ENCODE measurements at places on chromosomes 5 and 9.

- DNase-seq: peak; percentile 50
Observed at GRCh38 chr5:176810081-176810597, at the start of gene UNC5A. Gene UNC5A (plus strand): TSS chr5:176810559. CDS start chr5:176810751, 192 bp downstream.

DNA sequence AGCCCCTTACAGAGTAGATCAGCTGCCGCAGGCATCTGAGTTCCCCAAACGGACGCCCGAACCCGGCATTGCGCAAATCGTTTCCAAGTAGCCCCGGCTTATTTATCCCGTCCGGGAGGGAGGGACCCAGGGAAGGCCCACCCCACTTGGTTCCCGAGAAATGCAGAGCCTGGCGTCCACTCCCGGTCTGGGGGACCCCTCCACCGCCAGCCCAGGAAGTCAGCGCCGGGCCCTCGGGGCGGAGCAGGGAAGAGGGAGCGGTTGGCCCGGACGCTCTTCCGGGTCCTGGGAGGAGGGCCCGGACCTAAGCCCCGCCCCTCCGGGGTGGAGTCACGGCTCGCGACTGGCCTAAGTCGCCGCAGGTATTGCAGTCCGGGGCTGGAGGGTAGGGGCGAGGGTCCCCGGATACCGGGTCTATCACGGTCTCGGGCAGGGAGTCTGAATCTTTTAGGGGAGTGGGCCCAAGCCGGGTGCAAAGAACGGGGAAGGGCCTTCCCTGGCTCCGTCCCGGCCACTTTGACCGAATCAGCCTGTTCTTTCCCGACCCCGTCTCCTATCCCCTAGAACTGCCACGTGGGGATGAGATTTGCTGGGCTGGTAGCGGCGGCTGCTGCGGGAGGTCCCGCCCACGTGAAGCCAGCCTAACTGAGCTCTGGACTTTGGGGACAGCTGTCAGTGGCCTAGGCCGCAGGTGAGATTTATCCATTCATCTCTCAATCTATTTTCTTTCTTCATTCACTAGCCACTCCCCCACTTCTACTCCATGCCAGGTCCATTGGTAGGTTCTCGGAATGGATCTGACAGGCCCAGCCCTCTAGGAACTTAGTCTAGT lies at the start of gene RABEPK:
RABEPK (plus strand) TSS at position 327 of the 832 bp plus-strand sequence. CDS start 2,472 bp downstream, outside the sequence.
- DNase-seq: peak; percentile 96

GRCh38 chr5:142888469-142889085 lies 118.4 kb downstream of the ARHGAP26 start:
- no peak for DNase-seq

DNA sequence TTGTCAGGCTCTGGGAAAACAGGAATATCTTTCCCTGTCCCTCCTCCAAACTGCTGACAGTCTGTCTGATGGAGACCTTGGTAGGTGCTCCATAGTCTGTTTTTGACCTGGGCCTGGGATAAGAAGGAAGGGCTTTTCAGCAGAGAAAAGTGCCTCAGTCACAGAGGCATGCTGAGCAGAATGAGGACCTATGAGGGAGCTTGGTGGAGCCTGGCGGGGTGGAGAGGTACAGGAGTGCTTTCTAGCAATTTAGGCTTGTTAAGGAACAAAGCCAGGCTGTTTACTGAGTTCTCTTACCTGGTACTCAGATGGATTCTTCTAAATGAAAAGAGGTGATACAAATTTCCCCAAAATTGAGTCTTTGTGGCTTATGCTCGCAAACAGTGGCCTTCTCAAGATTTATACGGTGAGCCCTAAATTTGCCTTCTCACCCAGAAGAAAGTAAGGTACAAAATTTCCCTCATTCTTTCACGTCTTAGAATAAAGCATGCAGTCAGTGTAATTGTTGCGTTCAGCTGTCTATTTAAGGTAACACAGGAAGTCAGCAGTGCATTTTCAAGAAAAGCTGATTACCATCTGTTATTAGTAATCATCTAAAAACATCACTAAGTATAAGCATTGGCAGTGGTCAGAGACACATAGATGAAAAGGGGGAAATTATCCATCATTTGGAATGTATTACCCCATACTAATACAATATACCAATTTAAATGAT lies 28.6 kb upstream of the IL13 start:
- DNase-seq: no peak

GRCh38 chr9:38083858-38084555 lies 15.0 kb upstream of the SHB start:
- DNase-seq: peak; percentile 36

DNA sequence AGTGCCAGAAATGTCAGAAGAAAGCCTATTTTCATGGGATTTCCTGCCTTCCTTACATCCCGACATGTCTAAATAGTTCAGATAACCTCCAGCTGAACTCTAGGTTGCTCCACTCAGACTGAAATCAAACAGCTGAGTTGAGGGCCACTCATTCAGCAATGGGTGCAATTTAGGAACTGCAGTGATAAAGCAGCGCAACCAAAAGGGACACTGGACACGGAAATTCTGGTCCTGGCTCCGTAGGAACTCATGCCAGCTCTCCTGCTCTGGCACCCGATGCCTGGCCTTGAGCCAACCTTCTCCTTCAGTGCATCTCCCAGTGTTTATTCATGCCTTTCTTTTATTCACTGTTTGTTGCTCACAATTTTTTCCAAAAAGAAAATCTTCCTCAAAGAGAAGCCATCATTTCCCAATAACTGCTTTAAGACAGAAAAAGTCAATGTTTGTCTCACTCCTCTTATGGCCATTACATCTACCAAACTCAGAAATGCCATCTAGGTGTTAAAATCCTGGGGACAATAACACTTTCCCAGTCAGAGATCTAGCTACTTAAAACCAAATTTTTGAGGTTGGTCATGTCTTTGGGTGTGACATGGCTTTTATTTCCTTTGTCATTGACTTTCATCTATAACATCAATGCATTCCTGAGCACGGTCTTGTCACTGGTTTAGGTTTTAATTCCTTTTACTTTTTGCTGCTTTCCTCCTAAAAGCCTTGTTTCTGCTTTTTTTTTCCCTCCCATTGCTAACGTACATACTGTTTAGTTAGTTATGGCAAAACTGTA lies 126.9 kb downstream of the PDE4D start:
- no peak for DNase-seq

GRCh38 chr5:37721447-37721871 lies 118.4 kb downstream of the GDNF start:
- DNase-seq: no peak

DNA sequence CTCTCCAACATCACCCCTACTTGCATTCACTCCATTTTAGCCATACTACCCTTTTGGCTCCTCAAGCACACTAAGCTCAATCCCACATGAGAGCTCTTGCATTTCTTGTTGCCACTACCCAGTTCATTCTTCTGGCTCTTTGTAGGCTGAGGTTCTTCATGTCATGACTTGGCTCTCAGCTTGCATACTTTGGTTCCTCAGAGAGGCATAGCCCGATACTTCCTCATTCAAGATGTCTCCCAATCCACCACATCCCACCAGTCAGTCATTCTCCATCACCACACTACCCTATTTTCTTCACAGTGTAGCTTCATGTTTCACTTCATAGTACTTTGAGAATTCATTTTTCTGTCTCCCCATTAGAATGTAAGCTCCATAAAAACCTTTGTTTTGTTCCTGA lies 116.7 kb downstream of the NR6A1 start:
- no peak for DNase-seq

- peak; percentile 9 for DNase-seq
Observed at GRCh38 chr5:123512611-123513461, 859 bp downstream of the CSNK1G3 start.

- DNase-seq: no peak
Observed at GRCh38 chr9:117679416-117679815, 24.8 kb upstream of the TLR4 start.

DNA sequence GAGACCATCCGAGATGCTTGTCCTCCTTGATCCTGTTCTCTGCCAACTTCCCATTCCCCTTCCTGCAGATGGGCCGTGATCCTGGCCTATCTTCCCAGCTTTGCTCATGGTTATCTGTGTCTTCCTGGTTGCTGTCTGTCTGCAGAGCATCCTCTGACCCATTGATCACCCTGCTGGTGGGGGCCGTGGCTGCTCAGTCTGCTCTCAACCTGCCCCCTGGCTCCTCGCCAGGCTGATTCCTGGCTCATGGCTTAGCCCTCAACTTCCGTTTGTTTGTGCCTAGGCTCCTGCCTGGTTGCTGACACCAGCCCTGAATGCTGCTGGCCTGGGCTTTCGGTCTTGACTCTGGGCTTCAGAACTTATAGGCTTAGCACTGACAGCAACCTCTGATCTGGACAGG lies 67.1 kb upstream of the SMIM15 start:
- DNase-seq: no peak

DNA sequence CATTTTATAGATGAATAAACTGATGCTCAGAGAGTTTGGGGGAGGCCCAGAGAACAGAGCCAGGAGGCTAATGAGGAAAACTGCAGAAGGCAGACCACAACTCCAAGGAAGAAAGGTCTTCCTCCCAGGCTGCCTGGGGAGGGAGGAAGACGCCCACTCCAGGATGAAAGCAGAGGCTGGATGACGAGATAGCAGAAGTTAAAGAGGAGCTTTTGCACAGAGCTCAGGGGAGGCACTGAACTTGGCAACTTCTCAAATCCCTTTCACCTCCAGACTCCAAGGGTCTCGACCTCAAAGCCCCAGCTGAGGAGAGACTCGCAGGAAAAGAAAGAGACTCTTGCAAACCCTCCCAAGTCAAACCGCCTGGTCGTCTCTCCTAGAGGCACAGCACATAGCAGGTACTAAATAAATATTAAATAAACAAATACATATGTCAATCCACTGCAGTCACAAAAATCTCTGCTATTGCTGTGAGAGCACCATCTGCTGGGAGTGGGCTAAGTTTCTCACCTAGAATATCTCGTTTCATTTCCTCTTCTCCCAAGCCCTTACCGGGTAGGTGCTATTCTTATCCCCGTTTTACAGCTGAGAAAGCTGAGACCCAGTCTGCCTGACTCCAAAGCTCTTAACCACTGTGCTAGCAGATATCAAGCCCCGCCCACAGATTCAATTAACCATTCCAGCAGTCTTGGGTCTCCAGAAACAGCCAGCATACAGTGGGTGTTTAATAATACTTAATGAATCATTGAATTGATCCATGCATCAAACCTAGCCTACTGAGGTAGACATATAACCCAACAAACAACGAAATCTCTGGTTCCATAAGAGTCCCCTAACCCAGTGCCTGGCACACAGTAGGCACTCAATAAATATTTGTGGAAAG lies 97.8 kb upstream of the HAND1 start:
- no peak for DNase-seq

GRCh38 chr5:150604010-150604409 lies 36.5 kb upstream of the SYNPO start:
- no peak for DNase-seq
